ENCODE measurements at places on chromosomes 3 and 15.

GRCh38 chr15:81507831-81508230 lies 133.8 kb upstream of the TMC3 start:
- DNase-seq = no peak

DNA sequence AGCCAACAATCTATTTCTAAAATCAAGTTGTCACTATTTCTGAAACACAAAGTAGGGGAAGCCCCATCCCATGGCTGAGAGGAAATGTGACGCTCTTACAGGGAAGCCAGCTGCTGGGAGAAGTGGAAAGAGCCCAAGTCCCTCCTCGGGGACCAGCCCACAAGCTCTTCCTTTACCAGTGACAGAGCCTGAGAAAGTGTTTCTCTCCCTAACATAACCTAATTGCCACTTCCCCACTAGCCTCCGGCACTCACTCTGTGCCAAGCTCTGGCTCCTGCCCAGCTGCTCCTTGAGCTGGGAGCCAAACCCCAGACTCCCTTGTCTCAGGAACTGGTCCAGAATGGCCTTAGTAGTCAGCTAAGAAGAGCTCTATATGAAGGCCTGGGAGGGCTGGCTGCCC lies 42.9 kb downstream of the TNFAIP8L3 start:
- DNase-seq = peak; percentile 72

- DNase-seq = peak; percentile 25
Measured at GRCh38 chr3:125055331-125055912, 375 bp downstream of the HEG1 start.

DNA sequence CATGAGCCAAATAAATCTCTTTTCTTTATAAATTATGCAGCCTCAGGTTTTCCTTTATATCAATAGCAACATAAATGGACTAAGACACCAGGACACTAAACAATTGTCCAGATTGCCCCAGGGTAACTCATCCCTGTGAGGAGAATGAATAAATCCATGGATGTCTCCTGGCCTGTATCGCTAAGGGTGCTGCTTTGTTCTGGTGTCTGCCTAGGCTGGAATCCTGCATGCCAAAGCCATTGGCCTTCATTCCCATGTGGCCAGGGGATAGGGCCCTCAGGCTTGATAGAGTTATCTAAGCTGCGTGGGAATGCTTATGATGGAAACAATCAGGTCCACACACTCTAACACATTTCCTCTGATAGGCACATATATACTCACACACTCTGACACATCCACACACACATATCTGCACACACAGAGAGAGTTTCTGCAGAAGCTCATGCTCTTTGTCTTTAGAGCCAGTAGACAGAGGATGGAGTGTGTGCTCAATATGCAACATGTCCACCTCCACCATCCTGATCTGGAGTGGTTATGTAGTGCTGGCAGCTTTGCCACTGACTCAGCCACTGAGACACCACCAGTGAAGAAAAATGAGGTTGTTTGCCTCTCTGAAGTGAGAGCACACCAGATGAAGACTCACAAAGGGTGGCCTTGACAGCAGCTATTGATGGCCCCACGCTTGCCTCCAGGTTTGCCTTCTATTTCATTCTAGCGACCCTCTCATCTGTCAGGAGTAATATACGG lies 24.0 kb upstream of the DGKG start:
- no peak for DNase-seq

DNA sequence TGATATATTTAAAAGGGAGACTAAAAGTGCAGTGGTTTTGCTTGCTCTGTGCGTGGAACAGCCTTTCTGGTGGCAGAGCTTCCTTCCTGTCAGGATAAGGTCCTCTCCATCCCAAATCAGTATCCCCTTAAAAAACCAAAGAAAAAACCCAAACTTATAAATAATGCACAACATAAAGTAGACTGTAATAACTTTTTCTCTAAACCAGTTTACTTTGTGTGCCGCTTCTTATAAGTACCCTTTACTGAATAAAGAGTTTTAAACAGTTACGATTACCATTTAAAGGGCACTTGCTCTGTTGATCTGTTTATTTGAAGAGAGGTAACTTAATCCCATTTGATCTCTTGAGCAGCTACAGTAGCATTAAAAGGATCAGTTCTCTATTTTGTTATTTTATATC lies 2.5 kb downstream of the PIK3CA start:
- no peak for DNase-seq

- DNase-seq = no peak
Measured at GRCh38 chr15:78315686-78316282, 16.4 kb upstream of the SKIC8 start.

DNA sequence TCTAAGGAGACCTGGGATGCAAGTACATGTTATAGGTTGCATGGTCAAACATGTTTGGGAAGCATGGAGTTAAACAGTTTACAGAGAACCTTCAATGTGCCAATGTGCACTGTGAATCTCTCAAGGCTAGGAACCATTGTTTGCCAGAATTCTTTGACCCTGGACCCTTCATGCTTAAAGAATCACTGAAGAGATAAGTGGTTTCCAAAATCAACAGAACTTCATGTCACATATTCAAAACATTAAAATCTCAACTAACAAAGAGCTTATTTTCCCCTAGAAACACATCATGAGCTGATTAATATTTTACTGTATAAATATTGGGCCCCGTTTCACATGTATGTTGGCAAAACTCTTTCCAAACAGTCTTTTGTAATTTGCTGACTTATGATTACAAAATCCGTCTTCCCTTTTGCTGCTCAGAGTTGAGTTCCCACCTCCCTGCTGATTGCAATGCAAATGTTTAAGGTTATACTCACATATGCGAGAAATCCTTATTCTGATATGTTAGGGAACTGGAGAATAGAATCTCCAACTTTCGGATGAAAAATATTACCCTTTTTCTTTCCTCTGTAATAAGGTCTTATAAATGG lies 380.2 kb downstream of the DIPK2A start:
- peak; percentile 68 for DNase-seq

GRCh38 chr3:174758943-174759342 lies 100.2 kb upstream of the NAALADL2 start:
- DNase-seq = no peak

DNA sequence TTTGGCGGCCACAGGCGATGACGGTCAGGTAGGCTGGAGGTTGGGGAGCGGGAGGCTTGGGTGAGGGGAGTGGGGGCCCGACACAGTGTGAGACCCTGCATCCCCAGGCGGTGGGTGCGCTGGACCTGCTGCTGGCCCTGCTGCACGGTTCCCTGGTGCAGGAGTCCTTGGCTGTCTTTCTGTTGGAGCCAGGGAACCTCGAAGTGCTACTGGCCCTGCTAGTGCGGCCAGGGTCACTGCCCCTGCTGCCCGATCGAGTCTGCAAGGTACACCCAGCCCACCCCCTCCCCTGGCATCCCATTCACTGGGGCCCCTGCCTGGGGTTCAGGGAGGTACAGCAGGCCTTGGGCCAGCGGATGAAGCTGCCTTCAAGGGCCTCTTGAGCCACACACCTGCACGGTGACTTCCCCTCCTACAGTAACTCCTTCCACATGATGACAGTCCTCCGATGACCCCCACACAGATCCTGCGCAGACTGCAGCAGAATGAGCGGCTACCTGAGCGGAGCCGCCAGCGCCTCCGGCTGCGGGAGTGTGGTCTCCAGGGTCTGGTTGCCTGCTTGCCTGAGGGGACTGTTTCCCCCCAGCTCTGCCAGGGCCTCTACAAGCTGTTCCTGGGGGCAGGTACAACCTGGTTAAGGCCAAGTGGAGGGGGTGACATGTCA lies 19.5 kb downstream of the NBEAL2 start:
- no peak for DNase-seq

- peak; percentile 78 for DNase-seq
Measured at GRCh38 chr15:68598171-68599152, 19.7 kb downstream of the CORO2B start.

DNA sequence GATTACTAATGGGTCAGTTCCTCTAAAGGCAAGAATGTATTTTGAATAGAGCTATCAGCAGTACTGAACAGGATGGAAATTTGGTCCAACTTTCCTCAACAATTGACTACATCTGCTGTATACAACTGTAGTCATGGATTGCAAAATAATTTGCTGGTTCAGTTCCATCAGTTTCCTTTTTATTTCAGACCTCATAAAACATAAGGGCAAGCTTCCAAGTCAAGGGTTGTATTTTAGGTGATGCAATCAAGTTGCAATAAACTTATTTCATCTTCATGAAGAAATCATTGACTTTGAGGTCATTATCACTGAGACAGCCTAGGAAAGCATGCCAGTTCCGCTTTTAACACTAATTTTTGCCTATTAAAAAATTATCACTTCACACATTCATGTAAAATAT lies 90.4 kb upstream of the TSEN2 start:
- peak; percentile 66 for DNase-seq
